ENCODE measurements at places on chromosomes 1 and 21. TPM values are rescaled to one million over a fixed set of nuclear protein-coding genes. Genes with fewer than 3 reads are reported as not detected.

Gene ZNF648
- 0.12 TPM for total RNA-seq

Gene S100A2
- 97.7 TPM for total RNA-seq

Gene HCRTR1
- total RNA-seq, result 0.42 TPM

Gene FAAH
- total RNA-seq, result 26.6 TPM

Gene ARHGEF16
- 11.5 TPM for total RNA-seq

DNA sequence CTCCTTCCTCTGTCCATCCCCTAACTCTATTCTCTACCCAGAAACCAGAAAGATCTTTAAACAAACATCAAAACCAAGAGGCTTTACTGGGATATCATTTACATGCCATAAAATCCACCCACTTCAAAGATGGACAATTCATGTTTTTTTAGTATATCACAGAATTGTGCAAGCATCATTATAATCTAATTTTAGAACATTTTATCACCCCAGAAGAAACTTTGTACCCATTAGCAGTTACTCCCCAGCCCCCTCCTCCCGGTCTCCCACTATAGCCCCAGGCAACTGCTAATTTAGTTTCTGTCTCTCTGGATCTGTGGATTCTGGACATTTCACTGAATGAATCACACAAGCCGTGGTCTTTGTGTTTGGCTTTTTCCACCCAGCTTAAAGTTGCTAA, 4.8 kb upstream of the SELENON start:
- no peak for DNase-seq

- no peak for DNase-seq
These were observed 35.7 kb upstream of the THEM4 start for GRCh38 chr1:151944857-151945575.

DNA sequence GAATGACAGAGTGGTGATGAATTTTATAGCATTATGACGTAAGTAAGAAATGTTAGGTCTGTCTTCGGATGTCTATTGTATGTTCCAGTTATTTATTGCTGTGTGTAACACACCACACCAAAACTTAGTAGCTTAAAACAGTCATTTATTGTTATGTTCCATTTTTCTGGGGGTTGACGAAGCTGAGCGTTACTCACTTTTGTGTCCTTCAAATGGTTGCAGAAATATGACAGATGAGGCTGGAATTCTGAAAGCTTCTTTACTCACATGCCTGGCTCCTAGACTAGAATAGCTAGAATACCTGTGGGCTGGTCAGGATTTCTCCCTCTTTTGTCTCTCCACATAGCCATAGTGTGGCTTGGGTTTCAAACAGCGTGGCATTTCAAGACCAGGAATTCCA, 62.1 kb upstream of the S1PR1 start:
- DNase-seq, result no peak

DNA sequence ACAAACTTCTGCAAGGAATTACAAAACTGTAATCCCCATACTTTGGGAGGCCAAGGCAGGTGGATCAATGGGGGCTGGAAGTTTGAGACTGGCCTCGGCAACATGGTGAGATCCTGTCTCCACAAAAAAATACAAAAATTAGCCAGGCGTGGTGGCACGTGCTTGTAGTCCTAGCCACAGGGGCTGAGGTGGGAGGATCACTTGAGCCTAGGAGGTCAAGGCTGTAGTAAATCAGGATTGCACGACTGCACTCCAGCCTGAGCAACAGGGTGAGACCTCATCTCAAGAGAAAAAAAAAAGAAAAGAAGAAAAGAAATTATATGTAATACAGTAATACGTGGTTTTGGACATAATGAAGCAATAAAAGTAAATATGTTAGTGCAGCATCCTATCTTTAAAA, 138.2 kb downstream of the COP1 start:
- no peak for DNase-seq

- no peak for DNase-seq
These were observed 14.2 kb downstream of the PTP4A2 start for GRCh38 chr1:31923901-31924535.

- DNase-seq, result no peak
These were observed 45.8 kb downstream of the SSBP3 start for GRCh38 chr1:54360165-54361005.

DNA sequence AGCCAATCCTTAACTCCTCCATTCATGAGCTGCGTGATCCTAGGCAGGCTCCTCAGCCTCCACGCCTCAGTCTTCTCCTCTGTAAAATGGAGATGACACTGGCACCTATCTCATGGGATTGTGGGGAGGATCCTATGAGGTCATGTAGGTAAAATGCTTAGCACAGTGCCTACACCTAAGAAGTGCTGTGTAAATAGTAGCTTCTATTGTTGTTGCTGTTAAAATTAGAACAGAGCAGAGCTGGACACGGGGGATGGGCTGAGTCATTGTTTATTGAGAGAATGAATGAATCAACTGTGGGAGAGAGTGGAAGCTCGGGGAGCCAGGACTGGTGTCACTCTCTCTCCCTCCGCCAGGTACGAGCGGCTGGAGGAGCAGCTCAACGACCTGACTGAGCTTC, 43.0 kb downstream of the TMCC2 start:
- DNase-seq, result no peak

- no peak for DNase-seq
These were observed 8.5 kb downstream of the CFHR4 start for GRCh38 chr1:196896355-196896754.

- DNase-seq, result no peak
These were observed 306.6 kb downstream of the MRPL39 start for GRCh38 chr21:25300632-25301031.

DNA sequence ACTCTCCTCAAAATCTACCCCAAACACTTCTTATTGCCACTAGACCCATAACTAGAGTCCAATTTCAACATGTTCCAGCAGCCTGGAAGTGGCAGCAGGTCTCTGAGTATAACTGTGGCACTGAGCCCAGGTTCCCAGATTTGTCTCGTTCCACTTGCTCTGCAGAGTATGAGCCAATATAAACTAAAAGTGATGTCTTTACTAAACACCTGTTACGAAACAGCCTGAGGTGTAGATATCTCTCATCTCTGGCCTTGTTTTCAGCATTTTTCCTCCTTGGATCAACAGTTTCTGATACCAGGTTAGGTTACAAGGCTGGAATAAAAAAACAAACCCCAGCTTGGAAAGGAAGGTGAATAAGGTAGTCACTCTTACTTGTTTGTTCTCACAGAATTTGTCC, 25.2 kb upstream of the PRDX6 start:
- no peak for DNase-seq

Measured in lower leg skin (tissue), 4 donors.